CD14-positive monocyte (primary cell): ENCODE measurements at places on chromosomes 1 and 21.

- DNase-seq, result peak; percentile 83
These were observed 31.9 kb downstream of the SPTA1 start for GRCh38 chr1:158654571-158654970.

DNA sequence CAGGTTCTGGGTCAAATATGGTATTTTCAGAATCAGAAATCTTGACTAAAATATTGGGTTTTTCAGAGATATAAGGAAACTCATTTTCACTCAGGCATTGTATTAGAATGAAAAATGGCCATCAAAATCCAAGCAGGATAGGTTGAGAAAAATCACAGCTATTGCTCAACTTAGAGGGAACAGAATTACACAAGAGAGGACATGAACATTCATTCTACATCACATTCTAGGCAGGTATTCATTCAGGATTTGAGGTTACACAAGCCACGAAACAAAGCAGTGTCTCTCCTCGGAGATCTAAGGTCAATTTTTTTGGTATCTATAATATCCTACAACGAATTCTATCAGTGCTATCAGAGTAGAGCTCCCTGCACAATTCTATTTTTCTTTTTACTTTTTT lies 163.6 kb upstream of the HP1BP3 start:
- DNase-seq, result no peak

GRCh38 chr1:183652547-183653461 lies at the start of gene APOBEC4:
APOBEC4 (minus strand) TSS chr1:183653316; CDS start chr1:183648781, 4,535 bp downstream.
- no peak for DNase-seq

DNA sequence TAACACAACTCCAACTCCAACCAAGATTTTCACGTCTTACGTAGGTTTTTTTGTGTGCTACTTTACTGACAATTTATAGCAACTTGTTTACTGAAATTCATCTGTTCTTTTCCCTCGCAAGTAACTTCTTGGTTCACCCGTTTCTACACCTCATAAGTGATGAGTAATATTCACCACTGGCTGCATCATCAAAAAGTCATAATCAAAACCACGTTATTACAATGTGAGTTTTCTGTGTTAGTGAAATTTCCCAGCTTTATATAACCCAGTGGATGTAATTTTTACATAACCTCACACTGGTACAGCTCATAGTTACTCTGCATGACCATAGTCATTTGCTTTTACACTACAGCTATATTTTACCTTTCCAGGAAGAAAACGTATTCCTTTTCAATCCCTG lies 401.1 kb upstream of the LYPLAL1 start:
- no peak for DNase-seq

DNA sequence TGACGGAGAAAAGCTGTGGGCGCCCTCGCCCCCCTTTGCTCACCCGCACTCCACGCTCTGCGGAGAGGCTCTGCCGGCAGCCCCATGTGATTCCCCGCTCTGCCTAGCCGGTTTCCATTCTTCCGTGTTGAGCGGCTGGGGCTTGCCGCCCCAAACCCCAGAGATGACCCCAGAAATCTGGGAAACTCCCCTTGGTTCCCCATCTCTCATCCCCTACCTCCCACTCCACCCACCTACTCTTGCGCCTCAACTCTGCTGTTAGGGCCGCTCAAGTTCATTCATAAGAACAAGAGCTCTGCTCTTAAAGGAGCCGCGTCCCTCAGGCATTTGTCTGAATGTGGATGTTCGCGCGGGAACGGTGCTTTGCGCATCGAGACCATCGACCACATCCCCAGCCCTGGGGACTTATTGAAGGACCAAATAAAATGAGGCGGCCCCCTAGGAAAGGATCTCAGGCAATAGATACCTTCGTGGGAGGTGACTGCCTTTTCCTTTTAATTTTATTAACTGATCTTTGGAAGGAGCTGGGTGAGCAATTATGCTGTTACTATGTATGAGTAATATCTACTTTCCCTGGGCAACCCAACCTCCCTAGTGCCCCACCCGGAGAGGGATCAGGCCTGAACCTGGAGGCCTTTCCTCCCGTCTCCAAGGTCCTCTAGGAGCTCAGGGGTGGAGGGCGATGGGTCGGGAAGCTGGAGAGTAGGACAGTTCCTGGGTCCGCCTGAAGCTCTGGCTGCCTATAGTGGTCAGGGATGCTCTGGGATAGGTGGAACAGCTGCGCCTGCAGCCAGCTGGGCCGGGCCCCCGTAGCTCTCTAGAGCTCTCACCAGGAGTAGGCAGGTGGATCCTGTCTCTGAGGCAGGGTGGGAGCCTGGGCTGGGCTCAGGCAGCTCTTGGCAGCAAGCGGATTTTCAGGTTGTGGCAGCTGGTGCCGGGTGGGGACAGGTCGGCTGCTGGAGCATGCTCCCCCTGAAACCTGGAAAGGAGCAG lies 898 bp downstream of the MFSD2A start:
- peak; percentile 82 for DNase-seq
